ENCODE measurements at places on chromosomes 3 and 15. TPM values are rescaled to one million over a fixed set of nuclear protein-coding genes. Genes with fewer than 3 reads are reported as not detected.

The CDCP1 gene
- 7.7 TPM for total RNA-seq

The MITF gene
- total RNA-seq = 10.2 TPM

The FSTL1 gene
- 65.9 TPM for total RNA-seq

The GPR176 gene
- 7.7 TPM for total RNA-seq

The PRC1 gene
- 217 TPM for total RNA-seq
